ENCODE measurements at places on chromosomes 13 and 19.

GRCh38 chr13:43874504-43875092, 4.9 kb downstream of the CCDC122 start:
- no peak for DNase-seq

DNA sequence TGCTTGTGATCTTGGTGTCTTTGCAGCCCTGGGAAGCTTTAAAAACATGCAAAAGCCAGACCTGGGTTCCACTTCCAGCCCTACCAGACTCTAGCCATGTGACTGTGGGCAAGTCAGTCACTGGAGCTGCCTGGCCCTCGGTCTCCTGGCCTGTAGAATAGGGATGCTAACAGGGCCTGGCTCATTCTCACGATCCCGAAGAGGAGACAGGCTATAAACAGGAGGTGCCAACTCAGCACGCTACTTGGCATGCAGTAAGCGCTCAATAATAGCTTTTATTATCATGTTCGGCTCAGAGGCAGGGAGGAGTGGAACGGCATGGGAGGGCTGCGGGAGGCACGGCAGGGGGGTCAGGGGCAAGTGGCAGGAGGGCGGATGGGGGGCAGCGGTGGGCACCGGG, 1.7 kb downstream of the CTXN1 start:
- DNase-seq, result no peak

DNA sequence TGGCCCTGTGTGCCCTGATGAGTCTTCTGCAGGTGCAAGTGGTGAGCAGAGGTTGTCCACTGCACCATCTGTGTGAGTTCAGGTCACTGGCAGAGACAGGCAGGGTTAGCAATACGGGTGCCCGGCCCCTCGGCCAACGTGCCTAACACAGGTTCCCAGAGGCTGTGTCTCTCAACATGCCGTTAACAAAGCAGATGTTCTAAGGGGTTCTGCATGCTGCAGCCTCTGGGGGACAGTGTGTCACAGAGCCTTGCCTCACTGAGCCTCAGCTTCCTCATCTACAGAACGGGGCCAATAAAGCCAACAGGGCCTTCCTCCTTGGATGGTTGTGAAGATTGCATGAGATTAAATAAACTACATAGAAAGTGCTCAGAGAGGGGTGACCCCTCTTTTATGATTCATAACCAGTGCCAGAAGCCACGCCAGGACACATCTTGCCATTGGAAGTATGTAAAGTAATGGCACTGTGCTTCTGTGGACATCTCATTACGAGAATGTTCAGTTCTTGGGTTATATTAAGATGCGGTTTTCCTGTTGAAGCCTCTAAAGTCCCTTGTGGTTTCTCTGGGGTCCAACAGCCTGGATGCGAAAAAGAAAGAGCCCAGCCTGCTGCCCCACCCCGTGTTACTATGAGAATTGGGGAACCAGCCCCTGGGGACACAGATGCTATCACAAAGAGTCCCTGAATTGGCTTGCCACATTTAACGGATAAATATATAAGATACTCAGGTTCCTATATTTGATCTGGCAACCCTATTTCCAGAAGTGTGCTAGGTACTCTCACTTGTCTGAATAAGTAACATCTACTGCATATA, 11.2 kb upstream of the ARHGEF18 start:
- no peak for DNase-seq

GRCh38 chr13:38872693-38873092, 117.9 kb downstream of the STOML3 start:
- DNase-seq, result no peak

DNA sequence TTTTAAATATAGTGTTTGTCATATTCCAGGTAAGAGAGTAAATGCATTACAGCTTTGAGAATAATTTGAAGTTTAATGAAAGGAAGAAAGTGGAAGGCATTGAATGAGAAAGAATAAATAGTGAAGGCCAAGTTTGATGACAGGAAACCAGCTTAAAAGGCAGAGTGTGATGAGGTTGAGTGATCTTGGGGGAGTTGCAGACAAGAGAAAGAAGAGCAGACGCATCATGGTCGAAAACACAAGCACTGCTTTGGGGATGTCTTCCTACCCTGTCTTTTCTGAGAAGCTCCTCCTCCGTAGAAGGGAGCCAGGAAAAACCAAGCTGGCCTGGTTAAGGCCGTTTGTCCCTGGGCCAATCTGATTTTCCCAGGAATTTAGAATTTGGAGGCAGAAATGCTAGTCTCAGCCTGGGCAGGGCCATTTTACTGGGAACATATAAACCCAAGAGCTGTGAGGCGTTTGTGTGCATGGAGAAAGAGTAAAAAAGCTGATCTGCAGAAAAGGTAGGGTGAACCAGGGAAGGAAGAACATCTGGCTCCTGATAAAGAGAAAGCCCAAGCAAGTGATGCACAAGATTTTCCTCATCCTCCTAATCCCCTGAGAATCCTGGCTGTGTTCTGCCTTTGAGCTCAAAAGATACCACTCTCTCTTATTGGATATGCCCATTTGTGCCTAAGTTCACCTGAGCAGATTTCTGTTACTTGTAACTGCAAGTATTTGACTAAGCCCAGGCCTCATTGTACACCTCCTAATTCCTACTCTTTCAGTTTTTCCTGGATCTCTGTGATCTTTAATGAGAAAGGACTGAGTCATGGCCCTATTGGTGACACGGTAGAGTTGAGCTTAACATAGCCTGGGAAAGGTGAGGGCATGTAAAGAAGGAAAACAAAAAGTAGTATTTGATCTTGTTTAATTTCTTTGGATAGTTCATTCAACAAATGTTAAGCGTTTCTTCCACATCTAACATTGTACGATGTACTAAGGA, 80.0 kb downstream of the WDFY2 start:
- DNase-seq, result no peak

DNA sequence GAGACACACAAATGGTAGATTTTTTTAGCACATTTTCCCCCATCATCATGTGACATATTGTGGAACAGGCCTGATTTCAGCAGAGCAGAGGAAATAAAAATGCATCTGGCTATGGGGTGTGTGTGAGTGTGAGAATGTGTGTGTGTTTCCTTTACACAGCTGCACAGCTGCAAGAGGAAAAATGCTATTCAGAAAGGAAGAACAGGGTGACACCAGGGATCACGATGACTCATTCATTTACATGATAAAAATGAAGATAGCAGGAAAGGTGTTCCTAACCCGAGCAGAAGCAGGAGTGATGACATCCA, 469.5 kb upstream of the TSHZ3 start:
- DNase-seq, result no peak

- DNase-seq, result no peak
Observed at GRCh38 chr19:53004242-53004641, 9.5 kb upstream of the ERVV-1 start.

- DNase-seq, result no peak
Observed at GRCh38 chr13:54078271-54078870, 1049.8 kb downstream of the OLFM4 start.

GRCh38 chr13:85995788-85996418, 196.7 kb upstream of the SLITRK6 start:
- DNase-seq, result no peak

GRCh38 chr19:17289489-17289888, 7.8 kb downstream of the ANKLE1 start:
- DNase-seq, result no peak

GRCh38 chr19:41443813-41444455, 978 bp downstream of the ERICH4 start:
- DNase-seq, result no peak

GRCh38 chr13:79995334-79995733, 345.6 kb downstream of the SPRY2 start:
- no peak for DNase-seq

GRCh38 chr13:44711706-44712105, 135.6 kb upstream of the TSC22D1 start:
- DNase-seq, result no peak

DNA sequence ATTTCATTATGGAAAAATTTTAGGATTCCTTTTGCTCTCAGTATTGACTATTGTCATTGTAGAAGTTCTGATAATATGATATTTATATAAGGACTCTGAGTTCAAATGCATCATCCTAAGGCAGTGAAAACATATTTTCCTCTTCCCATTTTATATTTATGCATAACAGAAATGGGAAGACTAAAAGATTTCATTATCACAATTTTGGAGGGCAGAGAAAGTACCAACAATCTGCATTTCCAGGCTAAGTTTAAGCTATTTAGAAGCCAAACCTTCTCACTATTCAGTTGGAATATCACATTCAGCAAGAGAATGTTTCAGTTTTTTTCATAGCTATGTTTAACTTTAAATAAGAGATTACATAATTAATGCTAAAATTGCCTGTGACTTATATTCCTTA, 558.5 kb upstream of the GPC6 start:
- no peak for DNase-seq

DNA sequence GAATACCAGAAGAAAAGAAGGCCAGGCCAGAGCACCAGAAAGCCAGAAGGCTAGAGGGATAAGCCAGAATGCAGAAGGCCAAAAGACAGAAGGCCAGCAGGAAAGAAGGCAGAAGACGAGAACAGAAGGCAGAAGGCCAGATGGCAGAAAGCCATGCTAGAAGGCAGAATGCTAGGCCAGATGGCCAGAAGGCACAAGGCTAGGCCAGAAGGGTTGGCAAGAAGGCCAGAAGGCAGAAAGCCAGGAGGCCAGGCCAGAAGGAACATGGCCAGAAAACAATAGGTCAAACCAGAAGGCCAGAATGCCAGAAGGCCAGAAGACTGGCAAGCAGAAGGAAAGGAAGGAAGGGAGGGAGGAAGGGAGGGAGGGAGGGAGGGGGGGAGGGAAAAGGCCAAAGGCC, 188.8 kb downstream of the TUBA3C start:
- DNase-seq, result no peak

- no peak for DNase-seq
Observed at GRCh38 chr13:79044415-79044814, 361.6 kb downstream of the RBM26 start.

DNA sequence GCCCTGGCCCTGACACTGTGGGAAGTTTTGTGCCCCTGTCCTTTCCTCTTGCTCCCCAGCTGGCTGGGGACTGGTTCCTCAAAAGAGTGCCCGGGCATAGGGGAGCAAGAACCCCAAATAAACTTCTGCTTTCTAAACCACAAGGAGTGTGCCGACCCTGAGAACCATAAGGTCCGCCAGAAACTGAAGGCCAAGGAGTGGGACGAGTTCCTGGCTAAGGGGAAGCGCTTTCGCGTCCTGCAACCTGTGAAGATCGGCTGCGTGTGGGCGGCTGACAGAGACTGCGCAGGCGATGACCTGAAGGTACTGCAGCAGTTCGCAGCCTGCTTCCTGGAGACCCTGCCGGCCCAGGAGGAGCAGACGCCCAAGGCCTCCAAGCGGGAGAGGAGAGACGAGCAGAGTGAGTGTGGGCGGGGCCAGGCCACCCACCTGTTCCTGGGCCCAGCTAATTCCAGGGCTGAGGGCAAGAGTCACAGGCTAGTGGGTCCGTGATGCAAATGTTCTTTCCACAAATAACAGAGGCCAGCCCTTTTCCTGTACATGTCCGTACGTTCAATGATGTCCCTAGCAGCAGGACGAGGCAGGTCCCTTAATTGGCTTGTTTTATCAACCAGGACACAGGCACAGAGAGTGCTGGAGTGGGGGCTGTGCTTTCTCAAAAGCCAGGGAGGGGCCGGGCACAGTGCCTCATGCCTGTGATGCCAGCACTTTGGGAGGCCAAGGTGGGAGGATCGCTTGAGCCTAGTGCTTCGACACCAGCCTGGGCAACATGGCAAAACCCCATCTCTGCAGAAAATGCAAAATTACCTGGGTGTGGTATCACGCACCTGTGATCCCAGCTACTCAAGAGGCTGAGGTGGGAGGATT, 25.6 kb downstream of the UBXN6 start:
- no peak for DNase-seq

DNA sequence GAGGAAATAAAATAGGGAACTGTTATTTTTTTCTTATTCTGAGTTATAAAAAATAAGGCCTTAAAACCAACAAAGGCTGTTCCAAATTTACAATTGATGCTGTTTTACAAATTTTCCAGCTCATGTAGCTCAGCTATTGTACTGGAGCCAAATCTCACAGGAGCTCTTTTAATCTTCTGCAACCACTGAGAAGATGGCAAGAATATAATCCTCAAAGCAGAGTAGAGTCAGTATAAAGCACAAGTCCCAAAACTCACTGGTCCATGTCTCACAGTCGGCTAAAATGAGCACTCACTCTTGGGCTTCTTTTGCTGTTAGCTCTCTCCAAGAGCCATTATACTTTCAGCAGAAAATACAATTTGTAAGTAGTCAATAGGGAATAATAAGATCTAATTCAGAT, 1074.4 kb upstream of the PRR20A start:
- DNase-seq, result no peak

DNA sequence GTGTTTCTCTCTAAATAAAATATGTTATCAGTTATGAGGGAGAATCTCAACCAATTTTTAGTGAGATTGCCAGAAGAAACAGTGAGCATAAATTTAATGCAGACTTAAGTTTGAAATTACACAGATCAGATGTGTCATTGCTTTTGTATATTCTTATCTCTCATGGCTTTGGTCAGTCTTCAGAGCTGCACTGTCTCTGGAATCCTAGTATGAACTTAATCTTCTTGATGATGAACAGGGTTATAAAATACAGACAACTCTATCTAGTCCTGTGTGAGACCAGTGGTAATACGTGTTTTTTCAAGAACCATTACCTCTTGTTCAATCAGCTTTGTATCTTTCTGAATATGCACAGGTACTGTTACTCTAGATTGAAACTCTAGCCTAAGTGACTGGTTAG, 528.0 kb downstream of the DACH1 start:
- no peak for DNase-seq

GRCh38 chr13:40613914-40614313, 52.5 kb downstream of the FOXO1 start:
- no peak for DNase-seq

DNA sequence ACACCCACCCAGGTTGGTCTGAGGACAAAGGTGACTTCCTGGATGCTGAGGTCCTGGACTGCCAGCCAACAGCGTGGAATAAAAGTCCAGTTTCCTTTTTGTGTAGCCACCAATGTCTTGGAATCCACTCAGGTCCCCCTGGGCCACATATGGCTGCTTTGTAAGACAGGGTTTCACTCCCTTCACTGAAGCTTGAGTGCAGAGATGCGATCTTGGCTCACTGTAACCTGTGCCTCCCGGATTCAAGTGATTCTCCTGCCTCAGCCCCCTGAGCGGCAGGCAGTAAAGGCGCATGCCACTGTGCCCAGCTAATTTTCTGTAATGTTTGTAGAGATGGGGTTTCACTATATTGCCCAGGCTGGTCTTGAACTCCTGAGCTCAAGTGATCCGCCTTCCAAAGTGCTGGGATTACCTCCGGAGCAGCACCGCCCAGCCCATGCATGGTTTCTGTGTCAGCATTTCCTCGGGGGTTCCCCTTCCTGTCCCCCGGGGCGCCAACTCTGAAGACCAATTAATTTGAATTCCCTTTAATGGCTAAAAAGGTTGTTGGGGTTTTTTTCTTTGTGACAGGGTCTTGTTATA, 17.5 kb downstream of the KANK2 start:
- no peak for DNase-seq

DNA sequence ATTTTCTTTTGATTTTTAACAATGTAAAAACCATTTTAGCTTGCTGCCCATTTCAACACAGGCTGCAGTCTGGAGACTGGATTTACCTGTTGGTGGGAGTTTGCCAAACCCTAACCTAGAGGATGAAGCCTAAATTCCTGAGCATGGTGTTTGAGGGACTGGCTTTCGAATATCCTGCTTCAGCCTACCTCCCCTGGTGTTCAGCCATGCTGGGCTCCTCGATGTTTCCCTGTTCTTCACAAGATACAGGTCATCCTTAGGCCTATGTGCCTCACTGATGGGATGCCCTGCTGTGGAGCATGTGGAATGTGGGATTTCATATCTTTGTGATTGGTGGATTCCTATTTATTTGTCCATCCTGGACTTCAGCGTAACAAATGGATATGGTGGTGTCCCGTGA, 20.4 kb upstream of the ERCC5 start:
- DNase-seq, result no peak
